ENCODE measurements at places on chromosomes 2 and 18.
A peak's percentile ranks its signal among the peaks of the same experiment; 100 is the strongest.

GRCh38 chr2:25816249-25816648 lies 62.0 kb downstream of the ASXL2 start:
- DNase-seq = no peak

DNA sequence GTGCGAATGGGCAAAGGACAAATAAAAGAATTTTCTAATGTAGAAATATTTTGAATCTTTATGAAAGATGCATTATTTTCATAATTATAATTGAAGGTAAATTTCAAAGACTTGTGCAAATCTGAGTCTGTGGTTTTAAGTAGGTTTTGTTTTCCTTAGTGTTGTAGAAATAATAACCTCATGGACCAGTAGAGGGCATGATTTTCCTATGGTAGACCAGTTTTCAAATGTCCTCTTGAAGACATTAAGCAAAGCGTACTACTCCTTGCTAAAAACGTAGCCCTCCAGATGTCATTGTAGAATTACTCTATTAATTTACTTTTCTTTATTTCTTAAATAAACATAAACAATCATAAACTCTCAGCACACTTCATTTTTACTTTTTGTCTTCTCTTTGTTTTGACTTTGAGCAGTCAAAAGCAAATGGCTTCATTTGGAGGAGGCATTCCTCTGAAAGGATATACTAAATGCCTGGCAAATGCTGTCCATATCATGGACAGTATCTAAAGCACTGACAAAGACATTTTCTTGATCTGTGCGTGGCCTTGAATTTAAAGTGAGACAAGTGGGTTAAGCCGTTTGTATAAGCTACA lies 85.8 kb upstream of the FAM237A start:
- no peak for DNase-seq

DNA sequence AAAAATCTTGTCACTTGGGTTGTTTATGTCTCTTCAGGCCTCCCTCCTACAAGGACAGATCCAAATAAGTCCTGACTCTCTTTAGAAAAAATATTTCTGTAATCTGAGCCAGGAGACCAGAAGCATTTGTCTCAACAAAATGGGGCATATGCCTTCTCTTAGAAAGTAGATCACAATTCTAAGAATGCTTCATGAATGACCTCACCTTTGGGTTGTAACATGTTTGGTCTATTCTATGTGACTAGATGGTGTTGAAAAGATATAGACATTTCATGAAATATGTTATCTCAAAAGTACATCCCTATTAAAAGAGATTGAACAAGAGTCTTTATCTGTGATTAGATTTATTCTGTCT lies 159.0 kb upstream of the SETBP1 start:
- no peak for DNase-seq

DNA sequence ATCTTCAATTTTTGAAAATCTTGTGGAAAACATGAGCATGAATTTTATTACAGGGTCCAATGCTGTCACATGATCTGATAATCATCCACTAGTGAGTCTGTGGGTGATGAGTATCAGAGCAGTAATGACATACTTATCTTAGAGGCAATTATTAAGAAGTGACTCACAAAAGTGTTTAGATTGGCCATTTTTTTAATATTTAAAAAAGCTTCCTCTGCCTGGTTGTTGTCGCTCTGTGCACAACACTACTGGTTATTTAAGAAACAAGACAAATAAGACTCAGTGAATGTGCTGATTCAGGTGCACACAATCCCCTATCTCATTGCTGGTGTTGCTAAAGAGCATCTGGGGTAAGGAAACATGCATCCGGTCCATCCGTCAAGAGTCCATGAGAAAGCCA lies 665.8 kb upstream of the ZEB2 start:
- no peak for DNase-seq

GRCh38 chr2:149002891-149003740 lies 35.4 kb upstream of the LYPD6B start:
- DNase-seq = no peak

DNA sequence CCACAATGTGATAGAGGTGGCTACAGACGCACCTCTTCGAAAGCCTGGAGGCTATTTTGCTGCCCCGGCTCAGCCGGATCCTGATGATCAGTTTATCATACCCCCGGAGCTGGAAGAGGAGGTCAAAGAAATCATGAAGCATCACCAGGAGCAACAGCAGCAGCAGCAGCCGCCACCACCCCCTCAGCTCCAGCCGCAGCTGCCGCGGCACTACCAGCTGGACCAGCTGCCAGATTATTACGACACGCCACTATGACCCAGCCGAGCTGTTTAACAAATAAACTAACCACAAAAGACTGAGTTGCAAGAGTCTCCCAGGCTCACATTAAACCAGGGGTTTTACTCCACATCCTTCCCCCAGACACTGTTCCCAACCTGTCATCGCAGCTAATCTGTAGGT lies 263.8 kb downstream of the PHLPP1 start:
- peak; percentile 49 for DNase-seq

- DNase-seq = no peak
Observed at GRCh38 chr2:8116661-8117060, 565.2 kb upstream of the ID2 start.

DNA sequence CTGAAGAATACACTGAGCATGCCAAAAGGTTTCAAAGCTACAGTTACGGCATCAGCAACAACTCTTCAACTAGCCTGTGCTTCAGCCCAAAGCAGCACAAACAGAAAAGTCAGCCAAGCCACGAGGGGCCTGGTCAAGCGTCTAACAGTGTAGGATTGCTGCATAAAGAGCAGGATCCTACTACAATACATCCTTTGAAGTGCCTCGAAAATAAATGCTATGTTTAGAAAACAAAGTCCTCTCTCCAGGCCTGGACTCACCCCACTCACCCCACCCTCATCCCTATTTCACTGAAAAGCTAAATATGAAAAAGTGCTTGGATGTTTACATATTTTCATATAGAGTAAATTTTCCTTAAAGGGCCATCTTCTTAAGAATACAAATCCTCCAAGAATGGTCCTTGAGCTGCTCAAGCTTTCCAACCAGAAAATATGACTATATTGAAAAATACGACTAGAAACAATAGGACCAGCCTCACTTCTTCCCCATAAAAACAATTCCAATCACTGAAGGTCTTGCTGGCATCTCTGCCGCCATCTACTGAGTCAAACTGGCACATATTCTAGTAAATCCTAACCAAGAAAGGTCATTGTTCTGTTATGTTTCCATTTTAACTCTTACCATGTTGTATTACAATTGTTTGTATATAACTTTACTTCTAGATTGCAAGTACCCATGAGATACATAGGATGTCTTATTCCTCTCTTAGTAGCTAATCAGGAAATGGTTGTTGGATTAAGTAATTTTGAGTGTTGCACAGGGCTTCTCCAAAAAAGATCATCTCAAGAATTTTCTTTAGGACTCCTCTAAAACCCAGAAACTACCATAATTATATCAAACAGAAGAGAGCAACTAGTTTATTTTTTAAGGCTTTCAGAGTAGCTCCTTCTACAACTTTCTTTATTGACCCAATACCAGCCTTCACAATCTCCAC lies 63.6 kb downstream of the CLHC1 start:
- DNase-seq = peak; percentile 42
